SJCRH30 (cell line): ENCODE measurements at places on chromosomes 5 and 9. TPM values are rescaled to one million over a fixed set of nuclear protein-coding genes. Genes with fewer than 3 reads are reported as not detected.

DNA sequence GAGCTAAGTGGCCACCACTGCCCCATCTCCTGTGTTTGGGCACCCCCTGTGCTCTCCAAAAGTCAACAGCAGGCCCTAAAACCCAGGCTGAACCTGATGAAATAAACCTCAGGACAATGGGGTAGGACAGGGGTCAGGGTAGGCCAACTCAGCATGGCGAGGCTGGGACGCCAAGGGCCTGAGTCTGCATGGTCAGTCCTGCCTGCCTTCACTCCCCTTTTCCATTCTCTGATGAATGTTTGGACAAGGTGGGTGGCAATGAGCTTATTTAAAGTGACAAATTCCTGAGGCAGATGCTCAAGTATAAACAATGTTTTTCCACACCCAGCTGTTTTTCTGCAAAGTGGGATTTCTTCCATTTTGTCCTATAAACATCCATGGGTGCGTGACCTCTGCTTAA, 47.2 kb upstream of the CXCL14 start:
- H3K36me3 ChIP-seq: no peaks in the 10 kb centered on the region
- H3K4me3 ChIP-seq: no peak overlapping the region

DNA sequence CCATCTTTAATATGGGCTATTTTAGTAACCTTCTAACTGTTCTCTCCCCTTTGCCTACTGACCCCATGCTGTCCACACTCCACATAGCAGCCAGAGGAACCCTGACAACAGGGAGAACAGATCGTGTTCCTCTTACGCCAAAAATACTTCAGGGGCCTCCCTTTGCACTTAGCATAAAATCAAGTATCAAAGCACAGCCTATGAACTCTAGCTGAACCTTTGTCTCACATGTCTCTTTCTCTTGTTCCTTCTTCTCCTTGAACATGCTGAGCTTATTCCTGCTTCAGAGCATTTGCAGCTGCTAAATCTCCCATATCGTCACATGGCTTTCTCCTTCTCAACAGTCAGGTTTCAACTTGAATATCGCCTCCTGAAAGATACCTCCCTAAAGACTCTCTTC, 698.8 kb upstream of the C9orf72 start:
- no peak overlapping the region for H3K27ac ChIP-seq
- H3K4me3 ChIP-seq: no peak overlapping the region

GRCh38 chr9:35553670-35554543, 51.2 kb upstream of the TESK1 start:
- no peak overlapping the region for H3K4me3 ChIP-seq
- H3K4me1 ChIP-seq: peaks cover 16% of the 10 kb centered on the region
- peak overlapping the region; percentile 66 for H3K27ac ChIP-seq
- peak; percentile 82 for DNase-seq

DNA sequence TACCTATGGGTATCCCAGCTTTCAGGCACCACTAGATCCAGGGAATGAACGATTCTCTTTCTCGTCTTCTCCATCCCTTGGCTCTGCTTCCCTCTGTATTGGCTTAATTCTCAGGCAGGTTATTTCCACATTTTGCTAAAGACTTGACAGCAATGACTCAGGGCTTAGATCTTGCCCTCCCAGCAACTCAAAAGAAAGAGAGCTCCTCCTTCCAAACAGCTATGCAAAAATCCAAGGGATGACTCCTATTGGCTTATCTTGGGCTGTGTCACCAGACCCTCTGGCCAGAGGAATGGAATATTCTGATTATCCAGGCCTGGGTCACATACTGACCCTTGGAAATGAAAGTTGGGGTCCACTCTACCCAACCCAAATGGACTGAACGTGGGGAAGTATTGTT, 270.2 kb downstream of the NTRK2 start:
- H3K4me1 ChIP-seq: no peaks in the 10 kb centered on the region
- no peak for DNase-seq
- no peak overlapping the region for H3K4me3 ChIP-seq
- no peaks in the 10 kb centered on the region for H3K36me3 ChIP-seq
- H3K27me3 ChIP-seq: no peaks in the 10 kb centered on the region

GRCh38 chr5:133533541-133533940, 78.8 kb downstream of the FSTL4 start:
- no peak for DNase-seq
- peaks cover 45% of the 10 kb centered on the region for H3K4me1 ChIP-seq
- H3K27ac ChIP-seq: no peak overlapping the region
- H3K4me3 ChIP-seq: no peak overlapping the region

DNA sequence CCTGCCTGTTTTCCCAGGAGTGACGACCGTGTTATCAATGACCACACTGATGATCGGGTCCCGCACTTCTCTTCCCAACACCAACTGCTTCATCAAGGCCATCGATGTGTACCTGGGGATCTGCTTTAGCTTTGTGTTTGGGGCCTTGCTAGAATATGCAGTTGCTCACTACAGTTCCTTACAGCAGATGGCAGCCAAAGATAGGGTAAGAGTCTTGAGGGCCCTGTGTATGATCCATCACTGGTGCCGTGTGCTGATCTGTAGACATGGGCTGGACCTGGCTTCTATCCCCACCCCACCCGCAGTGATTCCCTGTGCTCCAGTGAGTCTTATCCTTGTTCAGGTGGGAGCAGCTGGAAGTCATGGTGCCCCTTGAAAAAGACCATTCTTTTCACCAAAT, 26.0 kb downstream of the GABRP start:
- H3K4me3 ChIP-seq: no peak overlapping the region
- H3K27me3 ChIP-seq: 0 out of 2 replicates have a peak, but pooled peaks cover 4% of the 10 kb centered on the region
- no peaks in the 10 kb centered on the region for H3K36me3 ChIP-seq
- no peak overlapping the region for H3K27ac ChIP-seq
- no peaks in the 10 kb centered on the region for H3K4me1 ChIP-seq

DNA sequence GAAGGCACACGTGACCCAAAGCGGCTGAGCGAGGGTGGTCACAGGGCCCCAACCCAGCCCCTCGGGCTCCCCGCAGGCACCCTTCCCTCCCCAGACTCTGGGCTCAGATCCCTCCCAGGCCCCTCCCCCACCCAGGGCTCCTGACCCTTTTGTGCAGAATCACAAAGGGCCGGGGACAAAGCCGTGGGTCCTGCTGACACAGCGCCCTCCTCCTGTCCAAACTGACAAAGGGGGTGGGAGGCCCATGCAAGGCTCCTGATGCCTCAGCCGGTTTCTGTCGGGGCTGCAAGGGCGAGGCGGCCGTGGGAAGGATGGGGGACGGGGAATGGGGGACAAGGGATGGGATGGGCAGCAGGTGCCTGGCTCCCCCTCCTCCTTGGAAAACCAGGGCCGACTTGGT, 43.5 kb upstream of the UBAC1 start:
- H3K27me3 ChIP-seq: no peaks in the 10 kb centered on the region
- H3K36me3 ChIP-seq: no peaks in the 10 kb centered on the region
- no peak overlapping the region for H3K4me3 ChIP-seq
- H3K27ac ChIP-seq: no peak overlapping the region
- peaks cover 18% of the 10 kb centered on the region for H3K4me1 ChIP-seq

DNA sequence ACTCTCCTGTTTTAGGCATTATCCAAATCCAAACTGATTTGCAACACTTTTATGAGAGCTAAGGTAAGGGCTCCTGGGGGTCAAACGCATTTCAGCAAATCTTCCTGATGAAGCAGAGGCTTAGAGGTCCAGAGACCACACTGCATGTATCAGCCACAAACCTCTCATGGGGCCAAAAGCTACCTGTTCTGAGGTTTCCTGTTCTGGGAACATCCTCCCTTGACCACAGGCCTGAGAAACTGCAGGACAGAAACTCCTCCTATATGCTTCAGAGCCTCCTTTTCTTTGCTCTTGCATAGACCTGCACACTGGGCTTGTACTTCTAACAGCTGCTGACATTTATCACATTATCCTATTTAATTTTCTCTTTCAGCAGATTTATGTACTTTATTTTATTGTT, 92.6 kb downstream of the OR2K2 start:
- no peaks in the 10 kb centered on the region for H3K27me3 ChIP-seq
- H3K27ac ChIP-seq: no peak overlapping the region
- no peaks in the 10 kb centered on the region for H3K36me3 ChIP-seq

DNA sequence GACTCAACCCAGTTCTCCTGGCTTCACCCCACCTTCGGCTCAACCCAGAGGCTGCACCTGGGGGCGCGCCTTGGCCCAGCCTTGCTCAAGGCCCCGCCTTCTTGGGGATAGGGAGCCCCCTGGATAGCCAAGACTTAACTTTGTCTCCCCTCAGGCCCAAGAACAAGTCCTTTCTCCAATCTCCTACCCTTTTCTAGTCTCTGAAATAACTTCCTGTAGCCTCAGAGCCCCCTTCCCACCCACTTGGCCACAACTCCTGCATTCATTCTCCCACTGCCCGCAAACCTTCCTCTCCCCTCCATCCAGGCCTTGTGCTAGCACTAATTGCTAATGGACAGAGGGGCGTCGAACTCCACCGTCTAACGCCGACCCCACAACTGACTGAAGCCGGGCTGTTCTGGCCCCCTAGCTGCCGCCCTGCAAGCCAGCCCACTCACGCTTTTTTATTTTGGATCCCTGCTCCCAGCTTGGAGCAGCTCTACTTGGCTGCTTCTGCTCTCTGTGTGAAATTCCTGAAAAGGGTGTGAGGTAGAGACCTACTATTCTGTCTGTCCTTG, 579 bp upstream of the ASTN2 start:
- H3K27ac ChIP-seq: peak overlapping the region; percentile 36
- H3K36me3 ChIP-seq: no peaks in the 10 kb centered on the region; the same call in 1 of the 2 replicates
- no peaks in the 10 kb centered on the region for H3K27me3 ChIP-seq
- peak overlapping the region; percentile 82 for H3K4me3 ChIP-seq
- H3K4me1 ChIP-seq: peaks cover 4% of the 10 kb centered on the region

GRCh38 chr5:473551-474192, 30.7 kb downstream of the EXOC3 start:
- H3K4me3 ChIP-seq: peak overlapping the region; percentile 87
- DNase-seq: no peak
- no peaks in the 10 kb centered on the region for H3K36me3 ChIP-seq
- H3K27me3 ChIP-seq: no peaks in the 10 kb centered on the region
- H3K4me1 ChIP-seq: no peaks in the 10 kb centered on the region

DNA sequence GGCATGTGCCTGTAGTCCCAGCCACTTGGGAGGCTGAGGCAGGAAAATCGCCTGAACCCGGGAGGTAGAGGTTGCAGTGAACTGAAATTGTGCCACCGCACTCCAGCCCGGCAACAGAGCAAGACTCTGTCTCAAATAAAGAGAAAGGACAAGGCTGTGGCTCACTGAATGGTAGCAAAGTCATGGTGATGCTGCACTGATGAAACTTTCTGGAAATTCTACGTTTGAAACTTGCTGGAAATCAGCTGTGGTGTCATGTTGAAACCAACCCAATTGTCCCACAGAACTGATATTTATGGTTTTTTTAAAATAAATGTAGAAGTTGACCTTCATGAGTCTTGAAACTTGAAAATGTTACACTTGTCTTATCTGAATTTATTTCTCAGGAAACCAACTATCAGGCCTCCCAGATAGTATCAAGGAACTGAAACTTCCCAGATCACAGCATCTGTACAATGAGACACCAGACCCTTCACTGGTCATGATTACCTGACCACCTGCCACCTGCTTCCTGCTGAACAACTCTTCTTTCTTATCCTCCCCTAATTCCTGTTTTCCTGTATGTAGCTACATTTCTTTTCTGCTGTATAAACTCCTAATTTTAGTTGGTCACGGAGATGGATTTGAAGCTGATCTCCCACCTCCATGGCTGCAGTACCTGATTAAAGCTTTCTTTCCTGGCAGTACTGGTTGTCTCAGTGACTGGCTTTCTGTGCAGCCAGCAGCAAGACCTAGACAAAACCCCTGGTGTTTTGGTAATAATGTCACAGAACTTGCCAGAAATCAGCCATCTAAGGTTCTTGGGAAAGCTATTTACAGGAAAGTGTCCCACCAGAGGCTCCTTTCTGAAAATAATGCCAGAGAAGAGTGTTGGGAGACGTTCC, 5.6 kb upstream of the TBC1D13 start:
- H3K4me1 ChIP-seq: peaks cover 12% of the 10 kb centered on the region
- H3K27ac ChIP-seq: no peak overlapping the region
- DNase-seq: no peak
- H3K36me3 ChIP-seq: no peaks in the 10 kb centered on the region

GRCh38 chr9:132854832-132855231, 23.3 kb downstream of the AK8 start:
- H3K4me3 ChIP-seq: no peak overlapping the region
- H3K27me3 ChIP-seq: peaks cover 43% of the 10 kb centered on the region
- H3K4me1 ChIP-seq: no peaks in the 10 kb centered on the region
- no peak for DNase-seq
- no peaks in the 10 kb centered on the region for H3K36me3 ChIP-seq

- H3K4me1 ChIP-seq: peaks cover 10% of the 10 kb centered on the region
- peak; percentile 17 for DNase-seq
- H3K27ac ChIP-seq: peak overlapping the region; percentile 36
- no peaks in the 10 kb centered on the region for H3K27me3 ChIP-seq
- H3K36me3 ChIP-seq: no peaks in the 10 kb centered on the region
Observed at GRCh38 chr9:100933656-100934055, 94.9 kb upstream of the PLPPR1 start.

DNA sequence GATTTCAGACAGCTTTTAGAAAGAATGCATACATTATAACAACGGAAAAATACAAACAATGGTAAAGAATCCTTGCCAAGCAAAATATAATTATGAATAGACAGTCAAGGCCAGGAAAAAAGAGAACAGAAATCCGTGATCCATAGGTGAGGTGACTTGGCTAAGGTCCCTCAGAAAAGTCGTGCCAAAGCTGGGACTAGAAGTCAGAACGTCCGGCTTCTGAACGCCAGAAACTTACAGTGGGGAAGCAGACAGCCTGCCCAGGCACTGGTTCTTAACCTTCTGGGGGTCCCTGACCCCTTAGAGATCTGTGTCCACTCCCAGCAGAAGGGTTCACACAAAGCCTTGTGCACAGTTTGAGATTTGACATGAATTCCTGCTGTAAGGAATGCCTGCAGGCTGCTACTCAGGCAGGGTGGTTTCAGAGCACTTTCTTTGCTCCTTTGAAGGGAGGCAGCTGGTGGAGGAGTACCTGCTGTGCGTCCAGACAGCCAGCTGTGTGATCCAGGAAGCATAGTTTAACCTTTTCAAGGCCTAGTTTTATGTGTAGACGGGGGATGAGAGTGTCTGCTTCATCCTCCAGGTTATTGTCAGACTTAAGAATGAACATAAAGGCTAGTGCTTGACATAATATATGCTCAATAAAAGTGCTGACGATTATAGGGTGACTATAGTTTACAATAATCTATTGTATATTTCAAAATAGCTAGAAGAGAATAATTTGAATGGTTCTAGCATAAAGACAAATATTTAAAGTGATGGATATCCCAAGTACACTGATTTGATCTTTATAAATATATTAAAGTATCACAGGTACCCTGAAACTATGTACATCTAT, 852 bp downstream of the ARHGEF37 start:
- no peak overlapping the region for H3K27ac ChIP-seq
- H3K4me1 ChIP-seq: peaks cover 20% of the 10 kb centered on the region
- H3K27me3 ChIP-seq: no peaks in the 10 kb centered on the region
- H3K36me3 ChIP-seq: no peaks in the 10 kb centered on the region

GRCh38 chr9:36949466-36949865, 84.6 kb downstream of the PAX5 start:
- no peaks in the 10 kb centered on the region for H3K4me1 ChIP-seq
- H3K4me3 ChIP-seq: no peak overlapping the region
- H3K27me3 ChIP-seq: no peaks in the 10 kb centered on the region
- H3K27ac ChIP-seq: no peak overlapping the region

Gene ISCA1
- total RNA-seq: 93.1 and 100.0 TPM in 2 replicates

Gene ETF1
- total RNA-seq: 128 and 140 TPM in 2 replicates

Gene F2RL1
- 0.02 TPM in 1 of 2 replicates, not detected in the other for total RNA-seq

Gene IL7R
- 0.14 TPM in 1 of 2 replicates, not detected in the other for total RNA-seq

Gene SLC34A1
- not detected in 2 replicates for total RNA-seq

Gene GNG10
- total RNA-seq: 188 and 190 TPM in 2 replicates

Gene BTF3
- 1,145 and 1,184 TPM in 2 replicates for total RNA-seq

Gene TGFBR1
- 85.0 and 97.4 TPM in 2 replicates for total RNA-seq

Gene SLC46A2
- total RNA-seq: not detected in 2 replicates
